ENCODE measurements at places on chromosomes 7 and 10.

- no peak for DNase-seq
Observed at GRCh38 chr10:6053303-6053702, 8.9 kb downstream of the IL2RA start.

- DNase-seq: peak; percentile 51
Observed at GRCh38 chr10:117609095-117609795, 66.7 kb downstream of the EMX2 start.

- DNase-seq: no peak
Observed at GRCh38 chr7:29328045-29328444, 133.5 kb downstream of the CHN2 start.

DNA sequence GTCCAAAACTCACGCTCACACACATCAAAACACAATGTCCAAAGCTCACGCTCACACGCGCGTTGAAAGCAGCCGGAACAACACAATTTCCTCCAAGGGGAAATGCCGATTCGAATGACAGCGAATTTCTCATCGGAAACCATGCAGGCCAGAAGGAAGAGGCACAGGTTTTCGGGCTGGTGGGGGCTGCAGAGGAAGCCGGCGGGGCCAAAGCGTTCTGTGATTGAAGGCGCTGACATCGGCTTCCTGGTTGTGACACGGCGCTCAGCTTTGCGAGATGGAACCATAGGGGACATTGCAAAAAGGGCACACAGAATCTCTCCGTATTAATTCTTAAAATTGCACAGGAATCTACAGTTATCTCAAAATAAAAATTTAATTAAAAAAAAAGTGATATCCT is 61.3 kb downstream of the FOXL3 start:
- DNase-seq: no peak

DNA sequence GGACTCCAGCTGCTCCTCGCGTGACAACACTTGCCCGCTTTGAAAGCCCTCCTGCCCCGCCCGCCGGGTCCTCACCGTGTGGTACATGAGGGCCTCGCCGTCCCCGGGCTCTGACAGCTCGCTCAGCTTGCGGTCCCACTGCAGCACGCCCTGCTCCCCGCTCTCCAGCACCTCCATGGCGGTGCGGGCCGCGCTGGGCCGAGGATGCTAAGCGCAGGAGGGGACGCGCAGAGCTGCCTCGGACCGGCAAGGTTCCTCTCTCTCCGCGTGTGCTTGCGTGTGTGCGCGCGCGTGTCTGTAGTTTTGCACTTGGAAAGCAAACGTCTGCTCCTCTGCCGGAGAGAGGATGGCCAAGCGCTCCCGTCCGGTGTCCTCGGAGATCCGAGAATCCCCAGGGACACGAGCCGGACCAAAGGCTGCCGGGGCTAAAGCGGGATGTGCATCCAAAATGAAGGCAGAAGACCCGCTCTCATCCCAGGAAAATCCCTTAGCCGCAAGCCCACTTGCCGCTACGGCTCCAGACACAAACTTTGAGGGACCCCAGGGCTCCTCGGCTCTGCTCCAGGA is at the start of gene CREB3L2:
TSS of gene CREB3L2 (minus strand) at position 558 of the 567 bp plus-strand sequence. CDS start at position 177, 381 bp downstream.
- DNase-seq: peak; percentile 72

DNA sequence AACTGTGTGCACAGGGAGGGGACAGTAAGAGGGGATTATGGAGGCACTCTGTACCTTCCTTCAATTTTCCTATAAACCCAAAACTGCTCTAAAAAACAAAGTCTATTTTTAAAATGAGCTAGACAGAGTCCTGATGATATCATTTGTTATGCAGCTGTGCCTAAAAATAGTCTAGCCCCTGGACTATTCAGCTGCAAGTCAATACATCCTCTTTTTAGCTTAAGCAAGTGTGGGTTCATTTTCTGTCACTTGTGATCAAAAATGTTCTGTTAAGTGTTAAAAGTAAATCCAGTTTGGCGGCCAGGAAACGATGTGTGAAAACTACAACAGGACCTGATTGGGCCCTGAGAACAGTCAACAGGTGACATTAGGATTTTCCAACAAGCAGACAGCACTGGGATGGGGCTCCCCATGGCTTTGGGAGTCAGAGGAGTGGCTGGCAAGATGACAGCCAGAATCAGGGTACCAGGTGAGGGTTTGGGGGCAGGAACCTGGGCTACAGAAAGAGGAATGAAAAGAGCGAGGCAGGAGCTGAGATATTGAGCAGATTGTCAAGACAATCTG is 33.9 kb downstream of the FAM107B start:
- no peak for DNase-seq

DNA sequence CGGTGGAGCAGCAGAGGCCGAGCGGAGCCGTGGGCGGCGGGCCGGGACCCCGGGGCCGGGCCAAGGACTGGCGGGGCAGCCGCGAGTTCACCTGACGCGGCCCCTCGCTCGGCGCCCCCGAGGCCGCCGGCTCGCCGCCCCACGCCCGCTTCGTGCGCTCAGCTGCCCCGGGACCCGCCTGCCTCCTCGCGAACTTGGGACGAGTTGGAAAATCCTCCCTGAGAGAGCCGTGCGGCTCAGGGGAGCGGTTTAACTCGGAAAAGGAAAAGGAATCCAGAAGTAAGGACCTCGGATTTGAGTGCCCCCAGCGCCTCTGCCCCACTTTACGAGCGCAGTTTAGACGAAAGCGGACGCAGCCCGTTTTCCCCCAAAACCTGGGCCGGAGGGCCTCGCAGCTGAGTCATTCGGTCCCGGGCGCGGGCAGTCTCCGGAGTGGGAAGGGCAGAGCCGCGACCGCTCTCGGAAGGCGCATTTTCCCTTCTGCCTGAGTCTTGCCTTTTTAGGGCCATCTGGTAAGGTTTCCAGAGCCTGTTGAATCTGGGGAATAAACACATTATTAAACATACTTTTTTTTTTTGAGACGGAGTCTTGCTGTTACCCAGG is 744 bp downstream of the CREM start:
- DNase-seq: peak; percentile 74

- DNase-seq: no peak
Observed at GRCh38 chr7:122468945-122469344, 164.4 kb upstream of the FEZF1 start.

DNA sequence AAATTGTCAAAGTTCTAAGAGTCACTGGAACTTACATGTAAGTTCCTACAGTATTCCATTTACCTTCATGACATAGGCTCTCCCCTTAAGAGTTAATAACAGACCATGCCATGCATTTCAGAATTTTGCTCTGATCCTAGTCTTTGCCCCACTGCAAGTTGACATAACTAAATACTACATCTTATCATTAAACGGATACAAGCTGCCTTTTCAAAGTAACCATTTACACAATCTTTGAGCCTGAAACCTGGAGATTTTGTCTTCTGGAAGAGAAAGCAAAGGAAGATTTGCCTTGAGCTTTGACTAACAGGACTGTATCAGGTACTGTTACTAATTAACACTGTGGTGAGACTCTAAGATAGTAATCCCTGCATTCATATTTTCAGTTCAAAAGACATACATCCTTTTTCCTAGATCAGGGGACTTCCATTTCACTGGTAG is 9.3 kb upstream of the AKR1D1 start:
- DNase-seq: no peak

DNA sequence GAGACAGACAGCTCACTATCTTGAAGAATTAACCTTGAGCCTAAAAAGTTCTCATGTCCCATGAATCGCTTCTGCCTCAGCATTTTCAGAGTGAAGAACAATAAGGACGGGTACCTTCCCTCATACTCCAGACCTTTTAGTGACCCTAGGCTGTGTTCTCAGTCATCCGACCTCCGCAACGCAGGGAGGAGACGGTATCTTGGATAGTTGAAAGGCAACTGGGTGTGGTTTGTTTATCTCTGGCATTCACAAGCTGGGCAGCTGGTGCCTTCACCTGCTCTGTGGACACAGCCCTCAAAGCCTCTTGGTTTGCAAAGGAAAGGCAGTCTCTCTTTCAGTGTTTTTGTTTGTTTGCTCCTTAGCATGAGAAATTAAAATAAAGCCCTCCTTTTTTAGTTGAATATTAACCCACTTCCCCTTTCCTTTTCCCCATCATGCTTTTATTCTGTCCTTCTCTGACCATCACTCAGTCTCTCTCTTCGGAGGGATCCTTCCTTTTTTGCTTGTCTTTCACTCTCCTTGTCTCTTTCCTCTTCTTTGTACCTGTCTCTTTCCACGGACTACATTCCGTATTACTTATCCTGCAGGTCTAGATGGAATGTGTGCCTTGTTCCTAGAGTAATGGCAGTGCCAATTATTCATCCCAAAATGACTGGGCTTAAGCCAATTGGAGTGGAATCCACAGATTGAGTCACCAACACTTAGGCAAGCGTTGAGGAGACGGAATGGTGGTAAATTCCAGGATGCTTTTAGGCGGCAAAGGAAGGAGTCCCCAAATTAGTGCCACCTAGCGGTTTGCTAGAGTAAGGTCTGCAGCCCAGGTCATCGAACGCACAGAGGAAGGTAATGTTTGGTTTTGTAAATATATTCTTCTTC is 45.8 kb downstream of the PRR15 start:
- DNase-seq: peak; percentile 89

GRCh38 chr10:33287112-33287511 is 47.4 kb downstream of the NRP1 start:
- DNase-seq: no peak
